ENCODE measurements at places on chromosomes 12 and 14. TPM values are rescaled to one million over a fixed set of nuclear protein-coding genes. Genes with fewer than 3 reads are reported as not detected.
A peak's percentile ranks its signal among the peaks of the same experiment; 100 is the strongest.

- DNase-seq = no peak
These were observed 5.0 kb downstream of the CAND1 start for GRCh38 chr12:67274186-67274585.

- no peak for DNase-seq
These were observed 6.4 kb downstream of the LUM start for GRCh38 chr12:91104812-91105466.

DNA sequence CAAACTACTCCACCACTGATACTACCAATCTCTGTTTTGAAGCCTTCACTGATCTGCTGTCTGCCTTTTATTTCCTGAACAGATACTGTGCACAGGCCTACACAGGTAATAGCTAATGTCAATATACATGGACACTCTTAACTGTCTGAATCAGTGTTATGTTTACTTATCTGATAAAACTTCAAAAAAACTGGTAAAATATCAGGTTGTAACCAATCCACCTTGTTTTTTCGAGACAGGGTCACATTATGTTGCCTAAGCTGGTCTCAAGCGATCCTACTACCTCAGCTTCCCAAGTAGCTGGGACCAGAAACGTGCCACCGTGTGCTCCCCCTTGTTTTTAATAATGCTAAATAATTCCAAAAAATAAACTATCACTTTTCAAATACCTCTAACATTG is 43.5 kb downstream of the HECTD1 start:
- no peak for DNase-seq

ARID4A gene
- total RNA-seq = 30.1 TPM

GRCh38 chr12:57086493-57087009 is 2.4 kb upstream of the NAB2 start:
- DNase-seq = peak; percentile 92

- no peak for DNase-seq
These were observed at the start of gene OR5AU1 for GRCh38 chr14:21155963-21156362. TSS of gene OR5AU1 (minus strand) at chr14:21156063. CDS start at chr14:21155872, 191 bp downstream.

GRCh38 chr14:74977164-74977900 is 21.9 kb upstream of the PGF start:
- no peak for DNase-seq

- DNase-seq = no peak
These were observed 27.5 kb downstream of the SLC25A29 start for GRCh38 chr14:100278702-100279101.

ST8SIA1 gene
- total RNA-seq = 17.1 TPM

GRCh38 chr12:56119361-56119796 is 1.3 kb downstream of the ZC3H10 start:
- peak; percentile 96 for DNase-seq

PPP1R36 gene
- 4.1 TPM for total RNA-seq

C1R gene
- 141 TPM for total RNA-seq

GRCh38 chr12:6135071-6135470 is 10.6 kb upstream of the VWF start:
- peak; percentile 28 for DNase-seq

- DNase-seq = no peak
These were observed 184.4 kb upstream of the GRIP1 start for GRCh38 chr12:66863276-66863675.

LALBA gene
- not detected for total RNA-seq

SLC6A13 gene
- total RNA-seq = 11.1 TPM

GRCh38 chr12:116647813-116648212 is 88.6 kb downstream of the MAP1LC3B2 start:
- no peak for DNase-seq

TMEM253 gene
- total RNA-seq = not detected

GRCh38 chr12:100553936-100554335 is 19.5 kb upstream of the GAS2L3 start:
- DNase-seq = peak; percentile 8

- no peak for DNase-seq
These were observed 303.8 kb downstream of the BTG1 start for GRCh38 chr12:91841822-91842221.

POTEG gene
- total RNA-seq = 1.2 TPM

KRT74 gene
- 3.4 TPM for total RNA-seq
